ENCODE measurements at places on chromosomes 7 and 10.

GRCh38 chr10:34337917-34338316, 477.2 kb downstream of the PARD3 start:
- DNase-seq = no peak

DNA sequence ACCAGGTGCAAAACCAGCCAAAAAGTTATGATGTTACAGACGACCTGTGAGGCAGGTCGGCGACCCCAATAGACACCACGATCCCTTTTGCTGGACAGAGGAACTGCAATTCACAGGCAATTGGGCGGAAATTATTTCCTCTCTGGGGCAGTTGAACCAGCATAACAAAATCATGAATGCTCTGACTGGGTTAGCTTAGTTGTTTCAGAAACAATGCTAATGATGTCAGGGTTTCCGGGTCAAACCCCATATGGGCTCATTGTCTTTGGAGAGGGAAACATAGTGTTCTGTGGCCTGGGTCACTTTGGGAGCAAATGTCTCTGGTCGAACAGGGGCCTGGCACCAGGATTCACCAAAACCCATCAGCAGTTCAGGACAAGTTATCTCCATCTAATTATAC, 669.1 kb upstream of the NRP1 start:
- no peak for DNase-seq

DNA sequence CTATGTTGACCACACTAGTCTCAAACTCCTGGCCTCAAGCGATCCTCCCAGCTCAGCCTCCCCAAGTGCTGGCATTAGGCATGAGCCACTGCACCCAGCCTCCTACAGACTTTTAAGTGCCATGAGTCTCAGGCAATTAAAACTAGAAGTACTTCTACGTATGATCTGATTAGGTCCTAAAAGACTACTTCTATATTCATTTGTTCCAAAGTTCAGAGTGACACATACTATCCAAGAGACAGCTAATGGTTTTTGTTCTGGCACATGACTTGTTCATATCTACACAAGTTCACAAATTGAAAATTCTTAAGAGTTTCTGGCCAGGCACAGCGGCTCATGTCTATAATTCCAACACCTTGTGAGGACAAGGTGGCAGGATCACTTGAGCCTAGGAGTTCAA, 11.7 kb downstream of the ARHGAP19 start:
- DNase-seq = no peak

DNA sequence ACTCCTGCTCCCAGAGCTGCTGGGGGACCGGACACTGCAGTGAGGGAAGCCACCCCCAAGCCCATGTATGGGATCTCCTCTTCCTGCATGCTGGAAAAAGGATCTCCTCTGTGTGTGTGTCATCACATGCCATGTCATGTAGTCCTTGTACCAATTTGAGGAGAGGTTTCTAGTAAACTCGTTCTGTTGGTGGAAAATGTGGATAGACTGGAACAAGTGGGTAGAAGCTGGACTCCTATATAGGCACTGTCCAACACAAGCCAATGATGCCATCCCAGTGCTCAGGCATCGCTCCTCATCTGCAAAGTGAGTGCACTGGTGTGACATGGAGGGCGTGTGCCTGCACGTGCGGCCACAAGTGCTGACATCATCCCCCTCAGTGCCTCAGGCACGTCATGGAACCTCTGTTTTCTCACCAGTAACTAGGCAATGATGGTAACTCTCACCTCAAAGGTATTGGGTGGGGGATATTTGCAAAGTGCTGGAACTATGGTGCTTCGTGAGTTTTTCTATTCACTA, 19.3 kb downstream of the MYO1G start:
- no peak for DNase-seq

DNA sequence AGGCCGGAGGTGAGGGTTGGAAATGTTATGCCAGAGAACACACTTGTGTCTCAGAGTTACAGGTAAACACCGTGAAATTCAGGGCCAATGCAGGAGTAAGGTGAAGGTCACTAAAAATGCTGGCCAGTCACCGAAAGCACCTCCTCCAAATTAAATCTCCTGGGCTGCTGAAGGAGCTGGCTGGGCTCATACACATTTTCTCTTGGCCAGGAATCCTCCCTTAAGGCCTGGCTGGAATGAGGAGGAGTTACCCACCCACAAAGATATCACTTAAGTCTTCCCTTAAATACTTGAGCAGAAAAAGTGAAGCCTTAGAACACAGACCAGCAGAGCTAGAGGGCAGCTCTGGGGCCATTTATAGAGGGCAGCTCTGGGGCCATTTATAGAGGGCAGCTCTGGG, 46.3 kb downstream of the HTRA1 start:
- no peak for DNase-seq

GRCh38 chr7:77453531-77453930, 37.4 kb upstream of the GSAP start:
- no peak for DNase-seq
